Esophagus muscularis mucosa (tissue), 4 donors: ENCODE measurements at places on chromosomes 1 and 21. TPM values are rescaled to one million over a fixed set of nuclear protein-coding genes. Genes with fewer than 3 reads are reported as not detected.

DNA sequence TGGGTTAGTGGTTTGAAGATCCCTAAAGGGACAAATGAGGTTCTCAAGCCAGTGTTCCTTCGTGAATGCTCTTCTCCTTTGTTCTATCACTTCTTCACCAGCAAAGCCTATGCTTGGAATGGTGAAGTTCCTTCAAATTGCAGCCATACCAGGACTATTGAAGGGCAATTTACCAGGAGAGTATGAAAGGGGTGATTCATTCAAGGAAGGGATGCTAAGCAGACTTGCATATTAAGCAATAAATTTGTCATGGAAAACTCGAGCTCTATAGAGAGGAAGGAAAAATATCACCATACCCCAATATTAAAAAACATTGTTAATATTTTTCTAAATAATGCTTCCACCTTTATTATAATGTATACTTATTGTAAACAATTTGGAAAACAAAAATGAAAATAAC, 9.3 kb upstream of the TSNAX start:
- DNase-seq, result no peak

GRCh38 chr1:207848234-207848633, 62.7 kb downstream of the CD34 start:
- DNase-seq, result no peak

- no peak for DNase-seq
Measured at GRCh38 chr21:29958551-29958950, 18.8 kb upstream of the GRIK1 start.

DNA sequence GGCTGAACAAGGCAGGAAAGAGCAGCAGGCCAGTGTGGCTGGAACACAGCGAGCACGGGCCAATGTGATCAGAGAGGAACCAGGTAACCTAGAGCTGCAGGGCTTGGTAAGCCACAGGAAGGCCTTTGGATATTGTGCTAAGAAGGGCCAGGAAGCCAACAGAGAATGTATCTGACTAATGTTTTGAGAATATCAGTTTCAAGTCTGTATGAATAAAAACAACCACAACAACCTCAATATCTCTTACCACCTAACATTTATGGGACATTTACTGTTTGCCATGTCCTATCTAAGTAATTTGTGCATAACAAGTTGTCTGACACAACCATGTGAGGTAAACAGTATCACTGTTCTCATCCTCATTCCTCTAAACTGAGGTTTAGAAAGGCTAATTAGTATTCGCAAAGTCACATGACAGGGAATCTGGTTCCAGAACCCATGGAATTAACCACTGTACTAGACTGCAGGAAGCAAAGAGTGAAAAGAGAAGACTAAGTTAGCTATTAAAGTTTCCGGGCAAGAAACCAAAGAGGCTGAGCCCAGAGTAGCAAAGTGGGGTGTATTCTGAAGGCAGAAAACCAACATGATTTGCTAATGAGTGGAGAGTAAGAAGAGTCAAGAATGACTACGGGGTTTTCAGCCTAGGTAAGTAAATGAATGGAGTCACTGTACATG, 38.9 kb downstream of the SPRTN start:
- DNase-seq, result no peak

- no peak for DNase-seq
Measured at GRCh38 chr1:167145965-167146364, 52.1 kb downstream of the STYXL2 start.

GRCh38 chr1:160681066-160681890, 30.3 kb downstream of the CD48 start:
- DNase-seq, result no peak

GRCh38 chr1:89802051-89802450, 18.8 kb upstream of the LRRC8D start:
- no peak for DNase-seq

- no peak for DNase-seq
Measured at GRCh38 chr1:155226910-155227260, 18.4 kb downstream of the MTX1 start.

DNA sequence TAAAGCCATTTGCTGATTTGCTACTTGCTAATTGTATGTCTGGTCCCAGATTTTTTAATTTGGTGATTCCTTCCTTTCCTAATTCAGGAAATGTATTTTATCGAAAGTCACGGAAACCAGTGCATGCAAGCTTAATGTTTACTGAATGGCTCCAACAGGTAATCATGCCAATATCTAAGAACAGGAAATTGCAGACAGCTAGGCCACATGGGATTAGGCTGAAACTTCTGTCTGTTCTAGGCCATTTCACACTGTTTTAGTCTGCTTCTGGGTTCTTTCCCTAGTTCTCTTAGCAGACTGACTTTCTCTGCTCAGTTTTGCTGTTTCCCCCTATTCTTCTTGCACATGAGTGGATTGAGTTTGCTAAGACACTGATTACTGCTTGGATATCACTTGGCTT, 111.4 kb downstream of the NTNG1 start:
- no peak for DNase-seq

- DNase-seq, result no peak
Measured at GRCh38 chr21:44967082-44968047, 27.5 kb downstream of the SLX9 start.

GRCh38 chr1:38563942-38564735, 295.4 kb downstream of the RRAGC start:
- DNase-seq, result no peak

GRCh38 chr1:169725930-169726329, 7.9 kb downstream of the SELE start:
- no peak for DNase-seq

DNA sequence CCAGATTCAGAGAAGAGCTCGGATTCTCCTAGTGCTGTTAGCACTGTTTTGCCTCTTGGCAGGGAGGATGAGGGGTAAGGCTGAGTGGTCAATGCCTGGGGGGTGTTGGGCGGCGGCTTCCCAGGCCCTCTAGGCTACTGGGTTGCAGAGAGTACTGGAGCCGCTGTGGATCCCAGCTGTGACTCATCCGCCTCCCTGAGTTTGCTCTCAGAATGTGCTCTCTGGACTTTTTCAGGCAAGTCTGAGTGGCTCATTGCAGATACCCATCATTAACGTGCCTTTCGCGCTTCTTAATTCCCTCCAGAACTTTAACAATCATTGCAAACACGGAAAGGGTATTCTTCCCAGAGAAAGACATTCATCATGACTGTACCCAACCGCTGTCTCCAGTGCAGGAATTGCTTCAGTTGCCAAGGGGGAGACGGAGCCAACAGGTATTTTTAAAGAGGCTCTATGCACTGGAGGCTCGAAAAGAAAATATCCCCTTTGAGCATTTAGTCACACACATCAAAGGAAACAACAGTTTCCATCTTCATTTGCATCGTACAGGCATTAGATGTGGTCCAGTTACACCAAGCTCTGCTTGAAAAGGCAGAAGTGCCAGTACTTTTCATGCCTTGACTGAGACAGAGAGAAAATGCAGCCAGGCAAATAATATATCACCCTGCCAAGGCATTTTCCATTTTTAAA, 14.4 kb upstream of the CAMTA1 start:
- DNase-seq, result no peak

DNA sequence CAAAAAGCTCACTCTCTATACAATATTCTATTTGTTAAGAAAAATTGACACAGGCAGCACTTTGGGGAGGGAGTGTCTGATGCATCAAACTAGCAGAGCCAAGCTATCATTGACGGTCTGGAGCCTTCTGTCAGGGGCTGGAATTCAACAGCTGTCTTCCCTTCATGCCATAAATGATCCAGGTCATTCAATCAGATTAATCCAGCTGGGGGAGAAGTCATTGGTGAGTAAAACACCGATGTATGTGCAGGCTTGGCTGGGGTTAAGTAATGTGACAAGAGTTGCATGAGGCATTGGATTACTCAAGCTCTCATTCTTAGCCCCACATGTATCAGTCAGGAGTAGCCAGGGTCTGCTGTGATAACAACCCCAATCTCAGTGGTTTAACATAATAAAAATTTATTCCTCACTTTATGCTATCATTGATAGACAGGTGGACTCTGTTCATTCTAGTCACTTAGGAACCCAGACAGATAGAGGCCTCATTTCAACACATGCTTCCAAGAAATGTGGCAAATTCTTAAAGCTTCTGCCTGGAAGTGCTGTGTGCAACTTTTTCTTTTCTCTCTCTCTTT, 118.1 kb upstream of the GADD45A start:
- DNase-seq, result no peak

QSOX1 gene
- total RNA-seq, result 104 TPM

THEM5 gene
- total RNA-seq, result not detected

FCN3 gene
- 12.3 TPM for total RNA-seq

DMRTA2 gene
- total RNA-seq, result not detected

LSS gene
- 45.3 TPM for total RNA-seq

TNFSF18 gene
- total RNA-seq, result 0.17 TPM

SPRR3 gene
- not detected for total RNA-seq

TNFRSF18 gene
- 0.29 TPM for total RNA-seq

AQP10 gene
- total RNA-seq, result not detected
